ENCODE measurements at places on chromosomes 7 and 10.
A peak's percentile ranks its signal among the peaks of the same experiment; 100 is the strongest.

GRCh38 chr7:85716353-85716752, 529.5 kb upstream of the SEMA3D start:
- no peak for DNase-seq

DNA sequence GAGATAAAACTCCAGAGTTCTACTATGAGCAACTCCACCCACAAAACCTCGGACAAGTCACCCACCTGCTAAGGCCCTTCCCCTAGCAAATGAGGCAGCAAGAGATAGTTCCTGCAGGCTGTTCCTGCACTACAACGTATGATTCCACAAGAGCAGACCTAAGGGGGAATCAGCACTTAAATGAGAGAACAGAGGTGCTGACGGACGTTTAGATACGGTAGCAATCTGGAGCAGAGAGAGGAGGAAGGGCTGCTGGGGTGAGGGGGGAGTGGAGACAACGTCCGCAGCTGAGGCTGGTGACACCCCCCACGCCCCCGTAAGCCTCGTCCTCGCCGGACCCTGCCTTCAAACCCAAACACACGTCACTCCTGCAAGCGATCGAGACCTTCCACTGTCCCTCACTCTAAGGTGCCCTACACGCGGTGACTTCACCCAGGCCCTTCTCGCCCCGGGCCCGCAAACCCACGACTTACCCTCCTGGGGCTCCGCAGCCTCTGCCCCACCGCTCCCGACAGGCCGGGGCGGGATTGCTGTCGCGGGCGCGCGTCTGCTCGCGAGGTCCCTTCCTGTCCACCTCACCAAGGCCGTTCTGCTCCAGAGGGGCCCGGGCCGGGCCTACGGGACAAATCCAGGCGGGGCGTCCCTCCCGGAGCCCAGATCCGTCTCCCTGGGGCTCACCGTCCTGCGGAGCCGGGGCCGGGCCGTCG, 635 bp downstream of the ZNF12 start:
- peak; percentile 15 for DNase-seq

- DNase-seq: no peak
Measured at GRCh38 chr7:101784292-101785127, 32.9 kb upstream of the CUX1 start.

DNA sequence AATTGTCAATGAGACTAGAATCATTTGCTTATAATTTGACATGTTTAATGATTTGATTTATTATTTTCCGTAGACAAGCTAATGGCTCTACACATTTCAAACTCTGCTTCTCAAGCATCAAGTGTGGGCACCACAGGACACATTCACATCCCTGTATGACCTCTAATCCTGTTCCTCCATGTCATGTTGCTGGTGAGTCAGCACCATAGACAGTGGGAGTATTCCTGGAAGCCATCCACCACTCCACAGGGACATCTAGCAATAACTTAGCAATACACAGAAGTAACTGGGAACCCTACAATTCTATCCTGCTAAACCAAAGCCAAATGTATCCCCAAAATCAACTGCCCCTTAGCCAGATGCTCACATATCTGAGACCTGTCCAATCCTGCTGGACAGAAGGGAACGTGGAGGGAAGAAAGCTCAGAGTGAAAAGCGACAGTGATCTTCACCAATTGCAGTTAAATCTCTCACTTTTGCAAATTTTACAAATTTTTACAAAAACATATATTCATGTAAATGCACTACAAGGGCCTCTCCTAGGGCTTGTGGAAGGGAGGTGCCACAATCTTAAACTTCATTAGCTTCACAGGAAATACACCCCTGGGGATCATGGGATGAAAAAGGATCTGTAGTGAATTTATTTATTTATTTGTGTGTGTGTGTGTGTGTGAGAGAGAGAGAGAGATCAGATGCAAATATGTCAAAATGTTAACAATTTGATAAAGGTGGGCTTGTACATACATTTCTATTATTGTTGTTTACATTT, 126.5 kb downstream of the GFRA1 start:
- no peak for DNase-seq

- DNase-seq: no peak
Measured at GRCh38 chr10:132562177-132562915, 24.8 kb downstream of the INPP5A start.

DNA sequence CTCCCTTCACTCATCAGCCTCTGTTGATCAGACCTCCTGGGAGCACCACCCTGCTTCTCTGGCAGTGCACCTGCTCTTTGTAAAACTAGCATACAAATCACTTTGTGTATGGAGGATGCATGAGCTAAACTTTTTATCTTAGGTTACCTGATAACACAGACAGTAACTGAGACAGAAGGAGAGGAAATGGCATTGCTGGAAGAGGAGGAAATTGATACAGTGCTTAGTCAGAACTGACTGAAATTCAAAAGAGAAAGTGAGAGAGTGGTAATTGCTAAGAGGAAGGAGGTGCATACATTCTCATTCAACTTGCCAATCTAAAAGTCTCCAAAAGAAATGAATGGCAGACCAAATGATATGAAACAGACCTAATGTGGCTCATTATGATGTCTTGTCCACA, 1120.7 kb downstream of the GATA3 start:
- DNase-seq: no peak

DNA sequence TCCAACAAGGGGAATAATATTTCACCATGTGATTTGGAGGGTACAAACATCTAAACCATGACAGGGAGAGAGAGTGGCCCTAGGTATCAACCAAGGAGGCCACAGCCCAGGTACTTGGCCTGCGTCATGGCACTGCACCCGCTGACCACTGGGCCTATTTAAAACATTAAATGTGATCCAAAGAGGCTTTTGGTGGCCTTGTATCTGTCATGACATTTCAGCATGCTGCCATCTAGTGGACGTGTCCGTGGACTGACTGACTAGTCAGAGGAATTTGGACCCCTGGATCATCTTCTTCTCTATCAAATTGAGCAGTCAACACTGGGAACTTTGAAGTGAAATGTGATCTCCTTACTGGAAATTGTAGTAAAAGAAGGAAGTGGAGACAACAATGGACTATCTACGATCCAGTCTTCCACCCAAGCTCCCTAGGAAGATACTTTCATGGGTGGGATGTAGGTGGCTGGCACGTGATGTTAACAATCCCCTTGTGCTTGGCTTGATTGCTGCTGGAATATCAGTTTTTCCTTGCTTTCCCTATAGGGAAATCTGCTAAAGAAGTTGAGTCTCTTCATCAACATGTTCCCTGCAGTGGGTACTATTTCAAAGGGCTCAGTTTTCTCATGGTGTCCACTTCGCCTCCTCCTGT, 24.6 kb upstream of the ITGA8 start:
- DNase-seq: peak; percentile 1

- DNase-seq: no peak
Measured at GRCh38 chr7:29956487-29956836, 33.1 kb downstream of the SCRN1 start.

- DNase-seq: no peak
Measured at GRCh38 chr7:18468795-18469194, 26.8 kb upstream of the HDAC9 start.

- peak; percentile 82 for DNase-seq
Measured at GRCh38 chr10:8331896-8332729, 277.6 kb downstream of the GATA3 start.

- no peak for DNase-seq
Measured at GRCh38 chr10:61486738-61487396, 33.7 kb upstream of the TMEM26 start.

- DNase-seq: no peak
Measured at GRCh38 chr10:132574783-132575319, 37.3 kb downstream of the INPP5A start.

DNA sequence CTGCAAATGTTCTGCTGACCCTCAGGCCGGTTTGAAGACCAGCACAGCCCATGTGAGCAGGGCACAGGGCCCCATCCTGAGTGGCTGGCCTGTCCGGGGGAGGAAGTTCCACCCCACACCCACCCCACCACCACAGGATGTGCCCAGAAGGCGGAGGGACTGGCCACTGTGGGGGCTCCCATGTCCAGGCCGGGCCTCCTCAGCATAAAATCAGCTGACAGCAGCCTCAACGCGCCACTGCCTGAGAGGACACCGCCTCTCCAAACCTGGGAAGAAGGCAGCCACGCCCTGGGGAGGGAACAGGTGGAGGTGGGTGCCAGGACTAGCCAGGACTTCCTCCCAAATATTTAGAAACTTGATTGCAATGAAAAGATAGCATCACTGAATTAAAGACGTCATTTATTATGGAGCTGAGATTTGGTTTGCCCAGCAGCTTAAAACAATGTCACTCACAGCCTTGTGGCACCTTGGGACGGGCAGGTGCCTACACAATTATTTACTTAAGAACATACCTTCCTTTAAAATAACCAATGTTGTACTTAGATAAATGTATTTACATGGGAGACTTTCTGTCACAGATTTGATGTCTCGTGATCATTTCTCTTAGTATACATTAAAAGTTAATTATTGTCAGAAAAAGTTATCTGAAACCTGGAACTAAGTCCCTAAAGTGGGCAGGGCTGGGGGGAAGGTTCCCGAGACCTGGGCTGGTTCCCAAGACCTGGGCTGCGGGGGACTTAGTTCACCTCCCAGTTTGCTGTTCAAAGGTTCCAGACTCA, 27.3 kb upstream of the FAM20C start:
- DNase-seq: no peak

DNA sequence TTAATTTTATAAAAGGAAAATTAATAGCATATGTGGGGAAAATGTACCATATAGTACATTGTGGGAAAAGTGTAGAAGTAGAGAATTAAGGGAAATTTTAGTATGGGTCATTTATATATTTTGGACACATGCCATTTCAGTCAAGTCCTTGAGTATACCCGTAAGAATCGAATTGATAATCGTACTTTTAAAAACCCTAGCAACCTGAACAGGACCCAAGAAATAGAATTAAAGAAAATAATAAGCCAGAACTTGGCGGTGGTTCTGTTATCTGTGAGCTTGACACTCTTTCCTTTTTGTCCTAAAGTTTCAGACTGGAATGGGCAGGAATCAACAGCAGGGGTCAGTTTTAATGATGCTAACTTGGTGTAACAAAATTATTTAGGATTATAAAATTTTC, 221.0 kb downstream of the CDK14 start:
- no peak for DNase-seq

- no peak for DNase-seq
Measured at GRCh38 chr7:11478426-11478825, 353.6 kb downstream of the THSD7A start.

DNA sequence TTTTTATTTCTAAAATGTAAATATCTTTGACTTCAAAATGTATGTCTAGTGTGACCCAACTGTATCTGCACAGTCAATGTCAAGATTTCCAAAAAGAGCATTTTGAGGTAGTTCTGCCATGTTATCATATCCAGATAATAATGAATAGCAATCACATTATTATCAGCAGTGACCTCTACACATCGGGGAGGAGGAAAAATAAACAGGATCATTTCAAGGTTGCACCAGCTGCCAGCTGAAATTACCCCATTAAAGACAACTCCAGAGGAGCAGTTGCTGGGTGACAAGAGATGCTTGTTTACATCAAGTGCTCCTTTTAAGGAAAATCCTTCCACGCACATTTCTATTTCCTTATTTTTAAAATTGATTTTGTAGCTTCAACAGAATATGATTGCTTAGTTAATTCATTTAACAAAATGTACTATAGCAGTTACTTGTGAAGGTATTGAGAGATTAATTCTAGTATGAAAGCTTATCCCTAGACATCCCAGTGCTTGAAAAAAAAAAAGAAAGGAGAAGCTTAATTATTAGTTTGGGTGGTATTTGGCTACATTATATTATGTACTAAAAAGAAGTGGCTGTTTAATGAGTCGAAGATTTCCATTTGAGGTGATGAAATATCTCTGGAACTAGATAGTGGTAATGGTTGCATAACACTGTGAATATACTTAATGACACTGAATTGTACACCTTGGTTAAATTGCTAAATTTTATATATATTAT, 19.3 kb upstream of the SLC35G1 start:
- no peak for DNase-seq

- peak; percentile 14 for DNase-seq
Measured at GRCh38 chr7:103065667-103066066, 8.9 kb downstream of the FBXL13 start.

DNA sequence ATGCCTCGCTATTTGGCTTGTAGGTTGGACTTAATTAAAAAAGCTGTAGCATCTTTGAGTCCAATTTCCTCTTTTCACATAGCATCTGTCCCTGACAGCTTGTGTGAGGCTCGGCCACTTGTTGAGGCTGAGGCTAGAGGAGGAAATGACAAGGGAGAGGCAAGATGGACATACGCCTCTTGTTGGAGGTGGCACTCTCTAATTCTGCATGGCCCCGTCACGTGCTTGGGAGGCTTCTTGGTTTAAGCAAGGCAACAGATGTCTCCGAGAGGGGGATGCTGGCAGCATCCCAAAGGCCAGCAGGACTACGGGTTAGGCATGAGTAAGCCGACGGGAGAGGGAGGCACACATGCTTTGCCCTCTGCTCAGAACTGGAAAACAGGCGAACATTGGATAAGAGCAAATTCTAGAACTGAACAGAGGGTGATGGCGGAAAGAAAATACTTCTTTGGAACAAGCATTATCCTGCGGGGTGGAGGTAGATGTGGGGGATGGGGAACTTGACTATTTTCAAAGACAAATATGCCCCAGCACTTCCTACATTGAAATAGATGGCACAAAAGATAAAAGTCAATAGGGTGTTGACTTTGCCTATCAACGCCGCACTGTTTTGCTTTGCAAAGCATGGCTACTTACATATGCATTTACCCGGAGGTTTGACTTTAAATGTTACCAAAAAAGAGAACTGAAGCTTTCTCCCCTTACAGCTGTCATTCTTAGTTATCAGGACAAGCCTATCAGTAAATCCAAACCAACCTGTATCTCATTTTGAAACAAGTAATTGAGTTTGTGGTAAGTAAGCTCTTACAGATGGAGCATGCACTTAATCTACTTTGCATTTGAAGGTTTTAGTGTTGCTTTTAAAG, 94.8 kb downstream of the CHN2 start:
- DNase-seq: no peak

DNA sequence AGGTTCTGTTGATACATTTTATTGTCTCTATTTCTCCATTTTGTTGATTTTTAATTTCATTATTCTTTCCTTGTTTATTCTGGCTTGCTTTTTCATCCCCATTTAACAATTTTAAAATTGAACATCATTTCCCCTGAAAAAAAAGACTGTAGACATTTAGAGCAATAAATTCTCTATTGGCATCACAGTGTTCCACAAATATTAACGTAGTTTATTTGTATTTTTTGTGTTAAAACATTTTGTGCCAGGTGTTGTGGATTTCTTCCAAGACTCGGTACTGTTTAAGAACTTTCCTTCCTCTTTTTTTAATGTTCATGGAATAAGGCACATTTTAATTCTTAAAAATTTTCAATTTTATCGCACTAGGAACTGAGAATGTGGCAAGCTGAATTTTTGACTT, 156.1 kb upstream of the NPY start:
- no peak for DNase-seq

- no peak for DNase-seq
Measured at GRCh38 chr10:86712317-86712707, 44.0 kb downstream of the LDB3 start.

GRCh38 chr7:34138483-34138882, 233.1 kb downstream of the BMPER start:
- no peak for DNase-seq

- peak; percentile 75 for DNase-seq
Measured at GRCh38 chr7:100691676-100692577, 2.1 kb downstream of the GIGYF1 start.

GRCh38 chr7:105389088-105389650, 448 bp upstream of the SRPK2 start:
- DNase-seq: no peak

Data from stimulated activated naive CD4-positive, alpha-beta T cell treated with Interleukin-2 at 50 U/mL for 16 hours (primary cell).